NCI-H510A (cell line): ENCODE measurements at places on chromosomes 1 and 21.

DNA sequence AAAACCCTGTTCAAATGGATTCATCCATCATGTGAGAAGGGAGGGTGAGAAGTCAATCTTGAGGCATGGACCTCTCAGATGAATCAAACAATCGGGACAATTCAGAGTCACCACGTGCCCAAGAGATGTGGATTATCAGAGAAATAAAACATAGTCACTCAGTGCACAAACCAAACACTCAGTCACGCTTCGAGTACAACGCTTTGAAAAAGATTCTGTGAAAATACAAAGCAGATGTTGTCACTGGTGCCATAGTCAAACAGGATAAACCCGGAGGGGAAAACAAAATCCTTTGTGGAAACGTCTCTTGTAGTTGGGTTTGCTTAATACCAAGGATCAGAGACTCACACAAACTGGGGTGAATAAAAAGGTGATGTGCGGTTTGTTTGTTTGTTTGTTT is 188.4 kb downstream of the RRAGC start:
- DNase-seq = no peak

- DNase-seq = peak; percentile 91
These were observed 10.7 kb downstream of the CLCNKA start for GRCh38 chr1:16032388-16033102.

GRCh38 chr1:82485591-82486369 is 685.0 kb downstream of the ADGRL2 start:
- no peak for DNase-seq

GRCh38 chr1:213154056-213154685 is 103.1 kb downstream of the RPS6KC1 start:
- no peak for DNase-seq

DNA sequence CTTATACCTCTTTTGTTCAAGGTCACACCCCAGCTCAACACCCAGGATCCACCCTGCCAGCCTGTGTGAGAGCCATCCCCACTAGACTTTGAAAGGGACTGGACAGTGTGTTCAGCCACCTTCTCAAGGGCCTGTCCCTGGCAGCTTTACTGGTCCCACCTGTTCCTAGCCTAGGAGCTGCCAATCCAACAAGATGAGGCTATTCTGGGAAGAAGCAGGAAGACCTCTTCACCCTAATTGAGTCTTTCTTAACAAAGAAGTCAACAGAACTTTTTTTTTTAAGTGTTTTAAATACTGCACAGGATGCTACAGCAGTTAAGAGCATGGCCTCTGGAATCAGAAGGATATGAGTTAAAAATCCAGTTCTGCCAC is 95.8 kb upstream of the HOOK1 start:
- DNase-seq = no peak

DNA sequence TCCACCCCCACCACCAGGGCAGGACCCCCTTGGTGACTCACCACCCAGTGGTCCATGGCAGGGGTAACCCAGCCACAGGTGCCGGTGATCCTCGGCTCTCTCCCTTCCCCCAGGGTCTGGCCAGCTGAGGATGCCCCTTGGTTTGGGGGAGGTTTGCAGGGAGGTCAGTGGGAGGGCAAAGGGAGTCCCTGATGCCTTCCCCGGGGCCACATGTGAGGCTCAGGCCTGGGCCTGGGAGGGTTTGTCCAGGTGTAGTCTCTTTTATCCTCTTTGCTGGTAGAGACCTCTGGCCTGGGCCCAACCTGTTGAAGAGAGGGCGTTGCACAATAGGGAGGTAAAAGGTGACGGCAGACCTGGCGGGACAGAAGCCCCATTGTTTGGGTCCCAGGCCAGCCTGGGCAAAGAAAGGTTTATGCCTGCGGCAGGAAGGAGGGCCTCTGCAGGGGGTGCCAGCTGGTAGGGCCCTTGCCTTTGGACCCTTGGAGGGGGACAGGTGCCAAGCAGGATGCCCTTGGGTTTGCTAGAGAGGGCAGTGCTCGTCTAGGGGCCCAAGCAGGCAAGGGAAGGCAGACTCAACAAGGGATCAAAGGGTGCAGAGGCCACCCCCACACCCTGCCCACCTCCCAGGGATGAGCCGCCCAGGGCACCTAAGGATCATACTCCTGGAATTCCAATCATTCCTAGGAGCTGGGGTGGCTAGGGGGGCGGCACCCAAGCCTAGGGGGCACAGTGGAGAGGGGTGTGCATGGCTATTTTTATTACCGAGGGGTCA is 760 bp upstream of the TINAGL1 start:
- no peak for DNase-seq

- DNase-seq = no peak
These were observed 44.4 kb downstream of the ATP2B4 start for GRCh38 chr1:203671047-203671446.

DNA sequence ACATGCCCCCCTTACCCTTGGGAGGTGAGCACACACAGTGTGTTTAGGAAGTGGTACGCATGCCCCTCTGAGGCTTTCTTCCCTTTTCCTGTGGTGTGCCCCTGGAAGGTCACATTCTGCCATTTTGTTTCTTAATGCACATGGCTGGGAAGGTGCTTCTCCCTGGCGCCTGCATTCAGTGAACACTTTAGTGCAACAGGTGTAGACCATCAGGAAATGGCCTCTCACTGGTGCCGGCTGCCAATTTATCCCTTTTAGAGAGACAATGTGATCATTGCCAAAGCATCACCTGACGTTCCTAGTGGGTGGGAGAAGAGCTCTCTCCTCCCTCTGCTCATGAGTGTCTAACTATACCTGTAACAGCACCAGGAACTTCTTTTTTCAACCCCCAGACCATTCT is 51.8 kb upstream of the PDE9A start:
- no peak for DNase-seq

DNA sequence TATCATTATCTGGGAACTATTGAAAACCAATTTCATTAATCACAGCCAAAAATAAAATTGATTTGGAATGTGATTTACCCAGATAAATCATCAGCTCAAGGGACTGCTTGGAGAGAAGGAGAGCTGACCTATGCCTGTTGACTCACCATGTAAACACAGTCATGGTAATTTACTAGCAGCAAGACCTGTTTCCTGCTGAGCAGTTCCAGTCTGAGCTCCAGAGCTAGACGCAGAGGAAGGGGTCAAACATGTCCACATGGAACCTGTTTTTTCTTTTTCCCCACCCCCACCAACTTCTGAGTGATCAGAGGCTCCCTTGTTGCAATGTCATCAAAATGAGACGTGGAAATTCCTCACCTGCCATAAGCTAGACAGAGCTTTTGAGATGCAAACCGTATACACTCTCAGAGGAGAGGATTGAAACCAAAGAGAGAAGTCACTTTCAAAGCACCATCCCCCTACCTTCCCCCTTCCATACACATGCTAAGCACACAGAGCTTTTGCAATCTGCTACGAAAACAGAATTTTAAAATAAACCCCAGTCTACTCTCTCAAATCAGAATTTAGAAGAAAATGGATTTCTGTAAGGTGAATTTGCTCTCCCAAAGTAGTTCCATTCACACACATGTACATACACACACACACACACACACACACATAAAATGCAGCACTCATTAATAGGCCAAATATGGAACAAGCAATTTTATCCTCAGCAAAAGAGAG is 55.9 kb upstream of the PTGFRN start:
- peak; percentile 58 for DNase-seq

DNA sequence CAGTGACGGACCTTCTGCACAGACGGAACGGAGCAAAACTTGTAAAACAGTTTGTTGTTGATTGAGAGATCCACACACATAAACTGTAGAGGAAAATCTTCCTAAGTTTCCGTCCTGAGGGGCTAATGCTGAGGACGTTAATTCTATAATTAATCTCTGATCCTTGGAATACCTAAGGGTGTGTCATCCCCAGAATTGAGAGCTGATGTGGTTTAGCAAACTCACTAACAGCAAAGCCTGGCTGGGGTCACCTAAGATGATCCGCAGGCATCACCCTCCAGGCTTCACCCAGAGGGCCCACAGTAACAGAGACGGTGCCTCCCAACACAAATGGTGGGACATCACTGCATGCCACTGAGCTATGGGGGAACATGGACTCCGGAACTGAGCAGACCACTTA is 97.5 kb downstream of the SMYD2 start:
- no peak for DNase-seq
